ENCODE measurements at places on chromosomes 11 and 22.

- no peak for DNase-seq
Observed at GRCh38 chr11:61754534-61755482, 2.4 kb downstream of the MYRF start.

- DNase-seq, result peak; percentile 87
Observed at GRCh38 chr11:46912526-46913150, 5.7 kb downstream of the LRP4 start.

DNA sequence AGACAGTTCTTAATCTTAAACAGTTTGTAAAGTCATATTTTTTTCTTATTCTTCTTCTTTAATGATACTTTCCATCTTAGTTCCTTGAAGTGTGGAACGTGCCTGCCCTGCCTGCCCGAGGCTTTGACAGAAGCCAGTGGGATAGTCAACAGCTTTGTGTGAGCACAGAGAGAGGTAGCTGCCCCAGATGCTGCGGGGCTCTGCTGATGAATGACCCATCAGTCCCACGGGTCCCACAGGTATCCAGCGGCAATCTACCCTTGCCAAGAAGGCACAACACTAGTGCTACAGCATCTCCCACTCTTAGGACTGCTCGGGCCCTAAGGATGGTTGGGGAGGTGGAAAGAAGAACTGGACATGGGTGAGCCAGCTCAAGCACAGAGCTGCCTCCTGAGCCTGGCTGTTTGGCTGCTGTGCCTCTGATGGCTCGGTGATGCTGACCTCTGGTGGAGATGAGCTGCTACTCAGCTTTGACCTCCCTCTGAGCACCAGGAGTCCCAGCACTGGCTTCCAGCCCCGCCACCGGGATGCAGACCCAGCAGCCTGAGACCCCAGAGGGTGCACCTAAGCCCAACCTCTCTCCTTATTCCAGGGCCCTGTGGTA, 11.8 kb upstream of the APLNR start:
- DNase-seq, result peak; percentile 90

- DNase-seq, result no peak
Observed at GRCh38 chr11:86115542-86116385, 46.9 kb upstream of the PICALM start.

GRCh38 chr11:116716621-116717020, 56.2 kb downstream of the BUD13 start:
- no peak for DNase-seq

GRCh38 chr11:83600661-83601060, 314.5 kb upstream of the CCDC90B start:
- no peak for DNase-seq

DNA sequence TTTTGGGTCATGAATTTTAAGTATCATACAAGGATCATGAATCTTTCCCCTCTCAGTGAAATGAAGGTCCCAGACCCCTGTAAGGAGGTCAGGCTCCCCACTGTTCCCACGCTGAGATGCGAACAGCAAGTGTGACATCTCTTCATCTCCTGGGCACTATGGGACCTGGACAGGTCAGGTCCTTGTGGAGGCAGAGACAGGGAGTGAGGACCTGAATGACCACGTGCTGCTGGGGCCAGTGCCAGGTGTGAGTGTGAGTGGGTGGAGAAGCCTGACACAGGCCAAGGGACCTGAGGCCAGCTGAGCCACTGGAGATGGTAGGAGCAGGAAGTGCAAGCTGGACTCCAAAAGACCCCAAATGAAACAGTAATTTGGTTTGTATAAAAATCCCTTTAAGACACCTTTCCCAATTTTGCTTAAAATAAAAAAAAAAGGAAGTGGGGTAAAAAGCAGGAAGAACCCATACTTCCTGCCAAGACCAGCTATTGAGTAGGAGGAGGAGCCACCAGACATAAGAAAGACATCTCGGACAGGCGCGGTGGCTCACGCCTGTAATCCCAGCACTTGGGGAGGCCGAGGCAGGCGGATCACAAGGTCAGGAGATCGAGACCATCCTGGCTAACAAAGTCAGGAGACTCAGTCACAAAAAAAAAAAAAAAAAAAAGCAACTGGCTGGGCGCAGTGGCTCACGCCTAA, 35.4 kb upstream of the SERPIND1 start:
- DNase-seq, result no peak

DNA sequence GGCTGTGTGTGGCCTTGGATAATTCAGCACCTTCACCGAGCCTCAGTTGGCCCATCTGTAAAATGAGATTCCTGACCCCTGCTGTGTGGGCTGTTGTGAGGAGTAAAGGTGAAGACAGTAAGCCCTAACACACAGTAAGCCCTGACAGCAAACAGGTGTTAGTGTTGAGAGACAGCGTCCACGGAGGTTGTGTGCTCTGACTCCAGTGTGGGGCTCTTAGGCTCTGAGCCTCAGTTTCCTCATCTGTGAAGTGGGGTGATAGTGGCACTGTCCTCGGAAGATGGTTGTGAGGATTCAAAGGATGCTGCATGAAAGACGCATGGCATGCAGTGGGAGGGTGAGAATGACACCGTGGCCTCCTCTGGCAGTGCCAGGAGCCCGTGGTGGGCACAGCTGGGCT, 14.2 kb downstream of the DPP3 start:
- DNase-seq, result no peak

DNA sequence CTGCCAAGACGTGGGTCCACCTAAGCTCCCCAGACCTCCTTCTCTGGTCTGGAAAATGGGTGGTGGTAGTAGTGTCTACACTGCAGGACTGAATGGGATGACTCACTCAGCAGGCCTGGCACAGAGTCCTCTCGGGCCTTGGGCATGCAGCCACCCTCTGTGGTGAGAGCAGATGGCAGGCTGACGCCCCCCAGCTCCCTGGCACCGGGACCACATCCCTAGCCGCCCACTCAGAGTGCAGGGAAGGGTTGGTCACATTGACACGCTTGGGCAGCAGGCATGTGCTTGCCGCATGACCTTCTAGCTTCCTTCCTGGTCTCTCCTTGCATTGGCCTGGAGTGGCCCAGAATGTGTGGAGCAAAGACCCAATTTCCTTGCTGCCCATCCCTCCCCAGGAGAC, 30.7 kb upstream of the PRODH start:
- no peak for DNase-seq

GRCh38 chr11:73784080-73784634, 3.5 kb upstream of the MRPL48 start:
- no peak for DNase-seq

DNA sequence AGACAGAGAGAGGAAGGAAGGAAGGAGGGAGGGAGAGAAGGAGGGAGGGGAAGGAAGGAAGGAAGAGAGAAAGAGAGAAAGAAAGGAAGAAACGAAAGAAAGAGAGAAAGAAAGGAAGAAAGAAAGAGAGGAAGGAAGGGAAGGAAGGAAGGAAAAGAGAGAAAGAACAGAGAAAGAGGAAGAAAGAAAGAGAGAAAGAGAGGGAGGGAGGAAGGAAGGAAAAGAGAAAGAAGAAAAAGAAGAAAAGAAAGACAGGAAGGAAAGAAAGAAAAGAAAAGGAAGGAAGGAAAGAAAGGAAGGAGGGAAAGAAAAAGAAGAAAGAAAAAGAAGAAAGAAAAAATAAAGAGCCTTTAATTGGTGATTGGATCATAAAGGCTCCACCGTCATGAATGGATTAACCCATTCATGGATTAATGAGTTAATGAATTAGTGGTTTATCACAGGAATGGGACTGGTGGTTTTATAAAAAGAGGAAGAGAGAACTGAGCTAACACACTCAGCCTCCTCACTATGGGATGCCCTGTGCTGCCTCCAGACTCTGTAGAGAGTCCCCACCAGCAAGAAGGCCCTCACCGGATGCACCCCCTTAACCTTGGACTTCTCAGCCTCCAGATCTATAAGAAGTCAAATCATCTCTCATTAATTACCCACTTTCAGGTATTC, 9.0 kb upstream of the PLAAT2 start:
- DNase-seq, result no peak

DNA sequence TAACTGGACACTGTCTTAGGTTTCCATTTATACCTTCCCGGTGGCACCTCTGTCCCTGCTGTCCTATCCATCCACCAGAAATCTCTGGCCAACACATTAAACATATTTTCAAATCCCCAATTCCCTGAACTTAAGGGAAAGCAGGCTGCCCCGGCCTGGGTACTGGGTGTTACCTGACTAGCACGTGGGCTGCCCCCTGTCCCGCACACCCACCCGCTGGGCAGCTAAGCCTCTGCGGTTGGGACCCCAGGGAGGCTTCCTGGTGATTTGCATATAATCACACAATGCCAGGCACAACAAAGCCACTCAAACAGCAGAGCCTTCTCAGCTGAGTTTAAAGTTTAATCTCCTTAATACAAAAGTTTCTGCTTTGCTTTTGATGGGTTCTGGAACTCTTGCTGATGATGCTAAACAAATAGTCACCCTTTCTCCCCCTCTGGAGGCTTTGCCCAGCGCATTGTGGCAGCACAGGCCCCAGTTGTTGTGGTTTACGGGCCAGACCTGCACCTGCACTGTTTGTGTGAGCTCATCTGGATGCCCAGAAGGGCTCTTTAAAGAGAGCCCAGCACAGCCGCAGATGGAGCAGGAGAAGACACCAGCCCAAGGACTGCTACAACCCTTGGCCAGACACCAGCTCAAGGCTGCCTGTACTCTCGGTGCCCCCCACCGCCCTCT, 59.9 kb upstream of the POU2AF1 start:
- no peak for DNase-seq

DNA sequence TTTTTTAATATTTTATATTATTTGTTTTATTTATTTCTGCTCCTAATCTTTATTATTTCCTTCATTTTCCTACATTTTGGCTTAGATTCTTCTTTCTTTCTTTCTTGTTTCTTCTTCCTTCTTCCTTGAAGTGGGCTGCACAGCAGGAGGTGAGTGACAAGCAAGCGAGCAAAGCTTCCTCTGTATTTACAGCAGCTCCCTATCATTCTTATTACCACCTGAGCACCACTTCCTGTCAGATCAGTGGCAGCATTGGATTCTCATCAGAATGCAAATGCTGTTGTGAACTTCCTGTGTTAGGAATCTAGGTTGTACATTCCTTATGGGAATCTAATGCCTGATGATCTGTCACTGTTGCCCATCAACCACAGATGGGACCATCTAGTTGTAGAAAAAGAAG, 784.9 kb upstream of the LUZP2 start:
- DNase-seq, result no peak

GRCh38 chr11:76424891-76425290, 19.9 kb upstream of the EMSY start:
- no peak for DNase-seq

- DNase-seq, result no peak
Observed at GRCh38 chr22:31339148-31339832, 6.9 kb downstream of the PATZ1 start.

DNA sequence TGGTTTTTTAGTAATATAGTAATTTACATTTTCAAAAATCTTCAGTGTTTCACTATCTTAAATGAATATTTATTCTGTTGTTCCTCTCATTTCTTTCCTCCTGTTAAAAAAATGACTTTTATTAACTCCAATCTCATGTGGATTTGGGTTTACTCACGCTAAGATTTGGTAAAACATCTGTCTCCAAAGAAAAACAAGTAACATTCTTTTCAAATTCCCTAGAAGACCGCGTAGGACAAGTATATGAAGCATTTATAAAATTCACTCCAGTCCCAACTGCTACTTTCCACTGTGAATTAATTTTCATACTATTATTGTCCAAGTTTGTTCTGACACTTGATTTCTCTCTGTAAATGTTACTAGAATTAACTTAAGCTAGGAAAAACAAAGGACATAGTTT, 26.2 kb downstream of the SBF2 start:
- no peak for DNase-seq

- peak; percentile 48 for DNase-seq
Observed at GRCh38 chr22:37560608-37561211, 430 bp downstream of the CDC42EP1 start.

- no peak for DNase-seq
Observed at GRCh38 chr11:46321757-46322156, 25.5 kb upstream of the DGKZ start.

GRCh38 chr11:113552271-113552670, 77.1 kb upstream of the DRD2 start:
- no peak for DNase-seq

Measured in retina (tissue), 1 donor.